SIG-M5 (cell line): ENCODE measurements at places on chromosomes 5 and 9.
A peak's percentile ranks its signal among the peaks of the same experiment; 100 is the strongest.

- no peak for DNase-seq
These were observed 67.7 kb downstream of the MEGF10 start for GRCh38 chr5:127358284-127358683.

GRCh38 chr9:114434878-114435311 is 47.1 kb upstream of the AKNA start:
- no peak for DNase-seq

GRCh38 chr9:135926402-135927194 is 19.3 kb upstream of the CAMSAP1 start:
- DNase-seq: no peak

- DNase-seq: no peak
These were observed 24.4 kb downstream of the CTXN3 start for GRCh38 chr5:127673117-127673800.

DNA sequence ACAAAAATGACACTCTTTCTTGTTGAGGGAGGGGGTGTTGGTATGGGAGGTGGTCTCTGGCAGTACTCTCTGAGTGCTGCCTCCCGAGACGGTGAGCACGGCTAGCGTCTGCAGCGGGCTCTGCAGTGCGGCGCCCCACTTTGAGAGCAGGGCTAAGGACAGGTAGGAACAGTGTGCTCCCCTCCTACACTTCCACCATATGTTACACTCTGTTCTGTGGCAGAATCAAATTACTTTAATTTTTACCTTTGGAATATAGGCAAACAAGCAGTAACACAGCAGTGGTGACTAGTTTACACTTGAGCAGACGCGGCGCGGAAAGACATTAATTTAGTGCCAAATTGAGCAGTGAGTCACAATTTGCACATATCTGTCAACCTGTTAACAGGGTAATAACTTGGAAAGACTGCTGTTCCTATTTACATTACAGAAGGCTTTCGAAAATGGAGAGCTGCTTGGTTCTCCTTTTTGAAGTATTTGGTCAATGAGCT is 136.3 kb downstream of the MED27 start:
- no peak for DNase-seq

GRCh38 chr5:62585306-62585705 is 6.7 kb downstream of the LRRC70 start:
- DNase-seq: no peak

- DNase-seq: no peak
These were observed 4.1 kb upstream of the PDGFRB start for GRCh38 chr5:150159741-150160179.

GRCh38 chr5:151158287-151158661 is 695 bp upstream of the ANXA6 start:
- DNase-seq: no peak

GRCh38 chr9:89315482-89315881 is 2.8 kb upstream of the SECISBP2 start:
- DNase-seq: no peak

GRCh38 chr9:79512251-79512650 is 59.5 kb upstream of the TLE4 start:
- no peak for DNase-seq

- no peak for DNase-seq
These were observed 5.4 kb downstream of the RGS3 start for GRCh38 chr9:113468716-113469448.

GRCh38 chr5:122192497-122193496 is 63.5 kb downstream of the ZNF474 start:
- no peak for DNase-seq

DNA sequence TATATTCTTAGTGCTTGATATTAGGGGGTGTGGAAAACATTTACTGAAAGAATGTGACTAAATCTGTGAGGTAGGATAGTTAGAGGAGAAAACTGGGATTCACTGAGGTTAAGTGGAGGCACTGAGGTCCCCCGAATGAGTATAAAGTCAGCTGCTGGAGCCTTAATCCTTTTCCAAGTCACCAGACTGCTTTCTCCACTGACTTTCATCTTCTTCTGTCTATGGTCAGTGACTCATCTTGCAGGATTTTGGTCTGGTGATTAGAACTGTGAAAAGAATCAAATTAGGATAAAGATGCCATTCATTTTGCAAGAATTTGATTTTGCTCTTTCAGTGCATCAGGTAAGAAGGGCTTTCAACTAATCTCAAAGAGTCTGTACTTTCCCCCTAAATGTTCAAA is 89.3 kb upstream of the ALDH1A1 start:
- no peak for DNase-seq

GRCh38 chr9:77807846-77808750 is 160.0 kb upstream of the GNA14 start:
- no peak for DNase-seq

- DNase-seq: no peak
These were observed 72.9 kb downstream of the SMIM15 start for GRCh38 chr5:61089351-61089750.

GRCh38 chr9:93620881-93621820 is 44.8 kb downstream of the PHF2 start:
- no peak for DNase-seq

DNA sequence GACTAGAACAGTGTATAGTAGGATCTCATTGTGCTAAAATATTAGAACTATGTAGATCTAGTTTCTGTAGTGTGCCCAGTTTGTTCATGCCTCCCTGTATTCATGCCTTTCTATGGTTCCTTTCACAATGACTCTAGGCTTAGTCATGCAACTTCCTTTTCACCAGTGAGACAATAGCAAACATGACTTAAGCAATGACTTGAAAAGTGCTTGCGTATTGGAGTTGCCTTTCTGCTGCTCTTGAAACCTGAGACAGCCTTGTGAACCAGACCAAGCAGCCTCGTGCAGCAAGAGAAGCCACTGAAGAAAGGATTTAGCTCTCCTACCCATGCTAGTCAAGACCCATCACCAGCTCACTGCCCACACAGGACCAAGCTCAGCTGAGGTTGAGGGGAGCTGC is 294.5 kb upstream of the TAS2R1 start:
- peak; percentile 43 for DNase-seq

- DNase-seq: no peak
These were observed 3.9 kb downstream of the SLC4A9 start for GRCh38 chr5:140363631-140364471.

DNA sequence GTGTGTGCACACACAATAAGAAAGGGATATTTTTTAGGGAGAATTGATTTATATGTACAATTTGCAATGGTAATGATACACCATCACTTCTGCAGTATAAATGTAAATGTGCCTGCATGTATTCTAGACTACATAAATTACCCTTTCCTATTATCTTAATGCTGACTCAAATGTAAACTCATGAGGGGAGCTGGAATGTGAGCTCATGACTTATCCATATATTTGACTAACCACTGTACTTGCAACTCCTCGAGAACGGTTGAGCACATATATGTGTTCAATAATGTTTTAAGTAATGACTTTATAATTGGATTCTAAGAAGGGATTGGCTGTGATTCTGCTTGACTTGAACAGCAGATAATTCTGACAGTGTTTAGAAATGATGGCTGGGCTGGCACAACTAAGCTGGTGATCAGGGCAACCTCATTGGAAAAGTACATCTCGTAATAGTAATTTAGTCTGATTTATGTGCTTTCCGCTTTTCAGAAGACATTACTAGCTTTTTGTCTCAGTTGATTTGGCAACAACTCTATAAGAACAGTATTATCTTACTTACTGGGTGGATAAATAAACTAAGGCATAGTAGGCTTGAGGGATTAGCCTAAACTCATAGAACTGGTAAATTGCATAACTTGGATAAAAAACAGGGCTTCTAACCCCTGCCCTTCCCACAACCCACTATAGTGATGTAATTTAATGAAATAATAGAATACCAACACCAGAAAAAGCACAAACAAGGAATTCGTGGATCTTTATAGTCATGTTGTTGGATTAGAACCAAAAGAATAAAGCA is 130.2 kb upstream of the SPEF2 start:
- DNase-seq: no peak

- DNase-seq: no peak
These were observed 27.5 kb upstream of the LRRC14B start for GRCh38 chr5:163841-164240.

DNA sequence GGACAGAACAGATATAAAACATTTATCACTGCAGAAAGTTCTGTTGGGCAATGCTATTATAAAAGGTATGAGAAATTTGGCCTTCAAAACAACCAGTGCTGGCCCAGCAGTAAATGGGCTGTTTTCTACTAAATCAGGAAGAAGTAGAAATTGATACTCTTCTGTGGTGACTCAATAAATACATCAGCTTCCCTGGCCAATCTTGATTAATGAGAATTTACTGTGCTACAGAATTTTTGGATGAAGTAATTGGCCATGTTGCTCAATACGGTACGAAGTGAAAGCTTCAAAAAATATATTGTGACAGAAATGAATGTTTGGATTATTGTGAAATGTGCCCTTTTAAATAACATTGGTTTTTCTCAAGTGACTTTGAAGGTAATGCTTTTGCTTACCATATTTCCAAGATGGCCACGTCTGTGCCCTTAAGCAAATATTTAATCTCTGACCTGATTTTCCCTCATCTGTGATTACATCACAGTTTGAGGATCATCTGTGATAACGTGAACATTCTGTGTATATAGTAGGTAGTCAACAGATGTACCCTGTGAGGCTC is 4.2 kb downstream of the DNAJA1 start:
- DNase-seq: peak; percentile 48

- peak; percentile 99 for DNase-seq
These were observed 123.5 kb downstream of the SCAMP1 start for GRCh38 chr5:78483809-78484521.

- no peak for DNase-seq
These were observed 6.6 kb upstream of the GPRIN1 start for GRCh38 chr5:176616511-176616910.

GRCh38 chr5:177358370-177358819 is 671 bp downstream of the RGS14 start:
- DNase-seq: no peak

DNA sequence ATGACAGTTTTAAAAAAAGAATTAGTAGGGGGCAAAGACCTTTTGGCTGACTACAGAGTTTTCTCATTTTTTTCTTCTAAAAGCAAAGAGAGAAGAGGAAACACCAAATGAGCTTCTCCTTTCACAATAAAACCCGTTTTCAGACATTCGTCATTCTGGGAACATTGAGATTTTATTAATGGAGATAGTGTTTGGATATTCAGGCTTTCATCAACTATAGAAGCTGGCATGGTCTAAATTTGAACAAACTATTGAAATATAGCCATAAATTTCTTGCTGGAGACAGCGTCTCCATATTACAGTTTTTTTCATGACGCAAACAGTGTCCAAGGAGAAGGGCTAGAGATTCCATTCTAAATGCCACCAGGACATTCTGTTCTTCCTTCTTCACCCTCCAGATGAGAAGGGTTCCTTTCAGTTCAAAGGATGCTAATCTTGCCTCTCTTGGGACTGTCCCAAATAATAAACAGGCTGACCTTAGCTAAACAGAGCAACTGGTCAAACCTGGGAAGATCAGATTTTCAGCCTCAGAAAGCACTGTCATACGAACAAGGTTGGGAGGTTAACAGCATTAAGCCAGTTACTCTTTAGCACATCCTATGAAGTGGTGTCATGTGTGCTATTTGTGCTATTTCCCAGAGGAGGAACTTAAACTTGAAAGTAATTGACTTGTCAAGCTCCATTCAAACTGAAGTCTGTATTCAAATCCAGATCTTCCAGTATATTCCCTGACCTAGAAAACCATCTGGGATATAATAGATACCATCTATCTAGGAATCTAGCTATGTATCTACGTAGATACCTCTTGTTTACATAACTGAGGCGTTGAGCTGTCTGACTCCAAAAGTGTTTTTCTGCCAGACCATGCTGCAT is 125.6 kb downstream of the LPAR1 start:
- DNase-seq: no peak

GRCh38 chr5:141695627-141696215 is 13.7 kb upstream of the ARAP3 start:
- no peak for DNase-seq

- no peak for DNase-seq
These were observed 163.8 kb upstream of the KLF4 start for GRCh38 chr9:107653263-107653821.

GRCh38 chr9:125413579-125413978 is 152.0 kb downstream of the GAPVD1 start:
- DNase-seq: no peak

- DNase-seq: no peak
These were observed 95.4 kb upstream of the KLF4 start for GRCh38 chr9:107584944-107585343.
